ENCODE measurements at places on chromosomes 5 and 9. TPM values are rescaled to one million over a fixed set of nuclear protein-coding genes. Genes with fewer than 3 reads are reported as not detected.

DMRT3 gene
- not detected for total RNA-seq

OGN gene
- total RNA-seq = not detected

RXRA gene
- 27.6 TPM for total RNA-seq

IRX1 gene
- not detected for total RNA-seq

GRM6 gene
- total RNA-seq = not detected

OR1Q1 gene
- not detected for total RNA-seq

Measured in A549 treated with CpdA at 1 μM for 4 hours (cell line).